Stimulated activated CD8-positive, alpha-beta memory T cell treated with anti-CD3 and anti-CD28 coated beads, Interleukin-15, amount 100 ng/mL, for 4 hours (primary cell): ENCODE measurements at places on chromosomes 7 and 10.

- DNase-seq: no peak
Observed at GRCh38 chr10:13597909-13598308, 11.1 kb downstream of the PRPF18 start.

DNA sequence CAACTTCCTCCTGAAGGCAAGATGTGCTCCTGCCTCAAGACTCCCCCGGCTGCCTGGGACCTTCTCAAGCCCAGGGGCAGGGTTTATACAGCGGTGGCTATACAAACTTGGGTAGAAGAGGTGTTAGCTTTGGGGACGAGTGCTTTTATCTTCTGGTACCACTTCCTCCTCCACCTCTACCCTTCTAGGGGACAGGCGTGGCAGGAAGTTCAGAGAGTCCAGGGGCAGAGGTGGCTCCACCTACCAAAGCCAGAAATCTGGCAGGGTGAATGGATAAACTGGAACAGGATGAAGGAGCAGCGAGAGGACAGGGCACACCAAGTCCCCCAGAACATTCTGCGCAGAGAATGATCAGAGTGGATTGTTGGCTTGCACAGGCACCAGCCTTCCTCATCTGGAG lies 24.0 kb upstream of the TM9SF3 start:
- DNase-seq: no peak

- no peak for DNase-seq
Observed at GRCh38 chr7:28889290-28889689, 68.8 kb downstream of the TRIL start.

DNA sequence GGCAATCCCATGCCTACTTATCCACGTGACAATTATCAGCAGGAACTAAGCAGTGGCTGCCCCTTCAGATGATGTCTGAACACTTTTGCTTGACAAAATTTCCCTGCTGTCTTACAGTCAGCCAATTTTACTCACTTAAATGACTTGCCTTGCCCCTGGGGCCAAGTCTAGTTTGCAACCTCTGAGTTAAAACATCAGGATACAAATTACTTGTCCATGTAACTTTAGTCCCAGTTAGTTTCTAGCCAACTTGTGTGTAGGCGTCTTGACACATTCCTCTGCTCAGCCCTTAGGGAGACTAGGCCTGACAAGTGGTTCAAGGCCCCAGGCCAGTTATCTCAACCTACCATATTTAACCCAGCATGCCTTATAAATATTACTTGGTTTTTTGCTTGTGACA lies 11.6 kb upstream of the TYSND1 start:
- no peak for DNase-seq

DNA sequence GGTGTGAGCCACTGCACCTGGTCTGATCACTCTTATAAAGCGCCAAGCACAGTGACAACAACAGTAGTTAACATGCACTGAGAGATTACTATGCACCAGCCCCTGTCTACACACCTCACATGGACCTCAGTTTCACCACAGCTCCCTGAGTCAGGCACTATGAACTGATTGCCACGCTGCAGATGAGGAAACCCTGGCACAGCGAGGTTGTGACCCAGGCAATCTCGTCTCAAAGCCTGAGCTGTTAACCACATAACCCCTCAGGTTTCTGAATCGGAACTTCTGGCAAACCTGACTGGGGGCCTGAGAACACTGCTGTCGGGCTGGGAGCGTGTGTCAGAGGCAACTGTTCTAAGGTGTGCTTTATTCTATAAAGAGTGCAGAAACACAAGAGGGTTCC lies 150.8 kb downstream of the RNF216 start:
- DNase-seq: peak; percentile 25

GRCh38 chr7:41110186-41110585 lies 592.7 kb downstream of the INHBA start:
- DNase-seq: no peak

- no peak for DNase-seq
Observed at GRCh38 chr10:45373003-45373575, 927 bp upstream of the ALOX5 start.

DNA sequence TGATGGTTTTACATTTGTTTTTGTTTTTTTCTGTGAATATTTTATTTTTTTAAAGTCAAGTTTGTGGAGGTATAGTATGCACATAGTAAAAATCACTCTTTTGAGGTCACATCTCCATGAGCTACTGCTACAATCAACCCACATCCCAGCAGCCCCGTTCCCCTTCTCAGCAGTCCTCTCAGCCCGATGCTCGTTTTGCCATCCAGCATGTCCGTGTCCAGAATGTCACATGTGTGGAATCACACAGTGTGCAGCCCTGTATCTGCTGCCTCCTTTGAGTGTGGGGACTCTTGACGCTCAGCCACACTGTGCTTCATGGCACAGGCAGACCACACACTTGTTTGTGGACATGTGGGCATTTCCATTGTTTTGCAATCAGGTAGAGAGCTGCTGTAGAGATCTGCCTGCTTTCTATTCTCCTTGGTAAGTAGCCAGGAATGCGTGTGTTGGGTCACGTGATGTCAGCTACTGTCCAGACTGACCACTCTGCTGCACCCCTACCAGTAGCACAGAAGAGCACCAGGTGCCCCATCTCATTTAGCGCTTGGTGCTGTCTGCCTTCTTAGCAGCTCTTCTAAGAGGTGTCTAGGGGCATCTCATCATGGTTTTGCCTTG lies 71.6 kb upstream of the CAMK2B start:
- DNase-seq: no peak

DNA sequence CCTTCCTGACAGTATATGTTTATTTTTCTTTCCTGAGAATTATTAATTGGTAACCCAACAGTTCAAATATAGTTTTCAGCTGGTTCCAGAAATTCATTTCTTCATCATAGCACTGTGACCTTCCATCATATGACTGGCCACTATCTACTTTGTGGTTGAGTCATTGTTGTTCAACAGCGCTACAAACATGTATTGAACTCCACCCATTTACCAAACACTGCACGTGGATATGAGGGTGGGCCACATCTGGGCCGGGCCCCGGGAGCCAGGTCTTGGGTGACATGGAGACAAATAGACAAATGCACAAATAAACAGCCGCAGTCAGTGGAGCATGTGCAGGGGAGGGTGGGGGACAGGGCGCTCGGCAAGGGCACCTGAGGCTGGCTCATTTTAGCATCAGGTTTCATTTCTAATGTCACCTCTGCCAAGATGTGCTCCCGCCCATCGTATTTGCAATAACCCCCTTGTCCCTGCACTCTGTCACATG lies 24.0 kb upstream of the EEPD1 start:
- DNase-seq: no peak

DNA sequence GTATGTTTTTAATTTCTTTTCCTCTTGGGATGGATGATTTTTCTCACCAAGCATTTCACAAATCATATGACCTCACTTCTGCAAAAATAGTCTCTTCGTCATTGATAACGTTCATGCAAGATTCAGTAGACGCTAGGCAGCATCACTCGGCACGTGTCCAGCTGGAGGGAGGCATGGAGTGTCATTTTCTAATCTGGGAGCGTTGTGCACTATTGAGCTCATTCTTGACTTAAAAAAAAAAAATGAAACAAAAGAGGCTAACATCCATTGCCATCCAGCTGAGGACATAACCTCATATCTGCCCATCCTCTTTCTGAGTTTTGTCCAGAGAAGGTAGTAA lies 56.2 kb downstream of the COL17A1 start:
- no peak for DNase-seq

GRCh38 chr10:90621577-90621976 lies 236.3 kb downstream of the HTR7 start:
- DNase-seq: no peak

DNA sequence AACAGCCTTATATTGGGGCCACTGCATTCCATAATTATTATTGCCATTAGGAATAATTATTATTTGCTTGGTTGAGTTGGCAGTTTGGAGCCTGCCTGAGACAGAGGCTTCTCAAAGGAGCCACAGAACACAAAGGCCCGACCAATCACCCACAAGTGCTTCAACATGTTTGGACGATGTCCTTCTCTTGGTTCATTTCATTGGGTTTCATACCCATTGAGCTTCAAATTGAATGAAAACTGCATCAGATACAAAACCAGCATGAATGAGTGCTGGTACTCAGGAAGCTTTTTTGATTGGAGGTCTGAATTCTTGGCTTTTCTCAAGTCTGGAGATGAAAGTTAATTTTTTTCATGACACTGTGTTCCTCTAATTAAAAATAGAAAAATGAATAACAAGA lies 168.3 kb downstream of the CREB5 start:
- DNase-seq: no peak

GRCh38 chr10:75475460-75476182 lies 44.2 kb downstream of the LRMDA start:
- DNase-seq: no peak

- DNase-seq: no peak
Observed at GRCh38 chr10:91520661-91521060, 110.5 kb downstream of the HECTD2 start.

DNA sequence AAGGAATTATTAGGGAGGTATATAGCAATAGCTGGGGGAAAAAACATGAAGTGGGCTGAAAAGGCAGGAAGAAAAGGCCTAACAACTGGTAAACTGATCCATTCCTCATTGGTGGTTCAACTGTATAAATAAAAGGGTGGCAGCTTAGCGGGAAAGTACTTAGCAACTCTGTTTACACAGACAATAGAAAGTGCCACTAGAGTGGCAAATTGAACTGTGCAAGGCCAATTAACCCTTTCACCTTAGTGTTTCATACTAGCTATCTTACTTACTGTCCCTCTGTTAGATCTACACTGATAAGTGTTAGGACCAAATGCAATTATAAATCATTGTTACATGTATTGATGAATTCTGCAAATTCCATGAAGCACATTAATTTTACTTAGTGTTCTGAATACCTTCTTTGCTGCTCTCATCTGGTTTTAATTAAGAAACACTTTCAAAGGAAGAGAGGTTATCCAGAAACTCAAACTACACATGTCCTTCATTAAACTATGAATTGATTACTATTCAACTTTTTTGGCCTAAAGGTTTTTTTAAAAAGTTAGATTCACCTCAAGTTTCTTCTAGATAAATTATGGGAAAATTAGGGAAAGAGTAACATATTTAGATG lies 28.0 kb downstream of the DNAJC1 start:
- no peak for DNase-seq

DNA sequence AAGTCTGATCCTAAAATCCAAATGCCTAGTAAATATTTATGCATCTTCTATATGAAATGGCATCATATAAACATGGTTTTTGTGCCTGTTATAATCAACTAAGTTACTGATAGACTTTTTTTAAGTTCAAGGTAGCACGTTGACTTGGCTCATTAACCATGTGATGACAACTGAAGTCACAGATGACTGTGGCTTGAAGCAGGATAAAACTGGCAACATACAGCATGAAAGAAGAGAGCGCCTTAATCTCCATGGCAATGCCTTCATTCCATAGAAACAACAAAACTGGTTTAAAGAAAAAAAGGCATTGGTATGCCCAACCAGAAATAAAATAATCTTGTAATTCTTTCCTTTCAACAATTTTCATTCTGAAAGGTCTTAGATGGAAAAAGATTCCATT lies 188.9 kb upstream of the CDK1 start:
- no peak for DNase-seq

GRCh38 chr10:77978360-77978759 lies 51.0 kb downstream of the POLR3A start:
- no peak for DNase-seq

- DNase-seq: no peak
Observed at GRCh38 chr7:24754906-24755506, 2.3 kb downstream of the GSDME start.

GRCh38 chr7:95904099-95904498 lies 131.7 kb downstream of the DYNC1I1 start:
- no peak for DNase-seq
